Cerebellar nuclear complex (tissue), 1 donor: ENCODE measurements at places on chromosomes 5 and 9.

- no peak for DNase-seq
These were observed 8.9 kb downstream of the SLC9A3 start for GRCh38 chr5:515273-515836.

DNA sequence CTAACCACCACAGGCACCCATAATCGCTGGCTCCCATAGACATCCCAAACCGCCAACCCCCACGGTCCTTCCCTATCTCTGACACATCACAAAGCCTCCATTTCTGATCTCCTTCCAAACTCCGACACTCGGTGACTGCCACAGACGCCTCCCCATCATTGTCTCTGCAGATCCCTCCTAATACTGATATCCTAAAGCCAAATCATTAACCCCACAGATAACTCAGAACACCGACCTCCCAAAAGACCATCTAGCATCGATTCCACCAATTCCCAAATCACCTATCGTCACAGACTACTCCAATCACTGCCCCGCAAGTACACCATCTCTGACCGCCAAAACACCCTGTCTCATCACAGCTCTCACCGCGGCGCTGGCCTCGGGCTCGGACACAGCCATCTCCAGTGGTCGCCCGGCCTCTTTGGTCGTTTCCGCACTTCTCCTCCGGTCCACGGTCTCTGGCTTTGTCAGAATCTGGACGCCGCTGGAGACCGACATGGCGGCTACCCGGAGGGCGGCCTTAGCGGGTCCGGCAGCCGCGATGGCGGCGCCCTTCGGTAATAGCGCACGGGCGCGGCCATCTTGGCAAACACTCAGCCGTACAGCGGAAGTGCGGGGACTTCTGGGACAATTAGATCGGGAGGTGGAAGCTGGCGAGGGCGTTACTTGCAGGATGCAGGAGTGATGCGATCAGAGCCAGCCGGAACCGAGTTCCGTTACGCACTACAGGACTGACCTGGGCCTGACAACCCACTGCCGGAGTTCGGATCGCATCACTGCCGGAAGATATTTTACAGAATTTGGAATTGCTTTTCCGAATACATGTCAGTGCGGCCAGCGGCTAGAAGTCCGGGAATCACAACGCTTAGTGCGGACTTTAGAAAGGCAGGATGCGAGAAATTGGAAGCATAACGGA lies at the start of gene ZFP37:
Gene ZFP37 (minus strand): TSS at position 534 of the 916 bp plus-strand sequence. CDS start 36 bp downstream, at position 498.
- peak; percentile 85 for DNase-seq

GRCh38 chr5:176365351-176366231 lies at the start of gene ARL10:
ARL10 (plus strand) TSS chr5:176365487; CDS start chr5:176365564, 77 bp downstream.
- no peak for DNase-seq

GRCh38 chr5:131756942-131757341 lies 39.9 kb downstream of the FNIP1 start:
- DNase-seq, result no peak

- DNase-seq, result no peak
These were observed 8.6 kb upstream of the LPCAT1 start for GRCh38 chr5:1532384-1532783.

DNA sequence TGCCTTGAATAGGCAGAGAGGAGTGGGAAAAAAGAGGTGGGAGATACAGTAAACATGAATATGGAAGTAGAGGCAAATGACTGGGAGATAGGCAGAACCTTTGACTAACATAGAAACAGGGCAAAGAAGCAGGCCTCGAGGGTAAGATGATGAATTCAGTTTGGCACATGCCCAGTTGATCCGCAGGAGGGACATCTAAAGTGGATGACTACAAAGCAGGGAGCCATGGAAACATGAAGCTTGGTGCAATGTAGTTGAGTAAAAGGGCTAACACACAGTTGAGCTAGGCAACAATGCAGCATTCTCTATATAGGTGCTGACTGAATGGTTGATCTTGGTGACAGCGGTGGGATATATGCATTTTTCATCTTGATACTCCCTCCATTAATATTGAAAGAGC lies 253.8 kb downstream of the DMRT2 start:
- DNase-seq, result no peak

DNA sequence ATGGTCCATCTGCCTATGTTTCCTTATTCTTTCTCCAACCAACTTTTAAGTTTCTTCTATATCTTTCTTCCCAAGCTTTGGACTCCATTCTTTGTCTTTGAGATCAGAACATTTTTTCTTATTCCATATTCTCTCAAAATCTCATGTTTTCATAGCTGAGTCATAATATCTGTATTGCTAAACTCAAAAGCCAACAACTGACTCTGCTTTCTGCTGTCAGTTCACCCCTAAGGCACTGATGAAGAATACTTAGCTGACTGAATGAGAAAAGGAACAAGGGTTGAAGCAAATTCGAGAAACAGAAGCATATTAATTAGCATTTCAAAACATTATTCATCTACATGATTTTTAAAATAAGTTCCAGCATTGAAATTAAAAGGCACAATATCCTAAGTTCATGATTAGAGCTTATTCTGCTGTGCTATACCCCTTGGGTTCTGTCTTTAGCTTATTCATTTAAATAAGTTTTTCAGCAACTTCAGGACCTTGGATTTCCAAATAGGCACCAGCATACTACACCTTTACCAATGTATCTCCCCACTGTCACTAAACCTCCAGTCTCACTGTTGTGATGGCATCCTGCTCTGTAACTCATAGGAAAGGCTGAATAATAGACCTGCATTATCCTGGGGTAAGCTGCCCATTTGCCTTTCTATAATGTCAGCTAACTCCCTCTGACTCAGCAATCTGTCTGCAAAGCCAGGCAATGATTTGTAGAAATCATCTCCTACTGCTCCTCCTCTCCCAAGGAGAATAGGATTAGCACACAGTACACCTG lies 49.9 kb upstream of the C5orf46 start:
- no peak for DNase-seq

DNA sequence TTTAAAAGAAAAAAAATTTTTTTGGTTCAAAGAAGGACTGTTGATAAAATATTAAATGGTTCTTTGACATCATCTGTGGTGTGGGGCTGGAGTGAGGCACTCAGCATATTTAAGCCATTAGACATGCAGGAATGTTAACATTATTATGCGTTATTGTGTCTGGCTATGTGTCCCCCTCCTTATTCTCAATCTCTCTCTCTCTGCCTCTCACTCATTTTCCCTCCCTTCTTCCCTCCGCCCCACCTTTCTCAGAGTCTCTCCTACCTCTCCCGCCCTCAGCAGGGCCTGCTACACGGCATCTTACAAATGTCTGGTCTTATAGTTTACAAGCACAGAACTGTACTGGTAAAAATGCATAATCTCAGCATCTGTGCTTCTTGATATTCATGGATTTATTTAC lies 287.8 kb upstream of the TMEM161B start:
- DNase-seq, result peak; percentile 18

DNA sequence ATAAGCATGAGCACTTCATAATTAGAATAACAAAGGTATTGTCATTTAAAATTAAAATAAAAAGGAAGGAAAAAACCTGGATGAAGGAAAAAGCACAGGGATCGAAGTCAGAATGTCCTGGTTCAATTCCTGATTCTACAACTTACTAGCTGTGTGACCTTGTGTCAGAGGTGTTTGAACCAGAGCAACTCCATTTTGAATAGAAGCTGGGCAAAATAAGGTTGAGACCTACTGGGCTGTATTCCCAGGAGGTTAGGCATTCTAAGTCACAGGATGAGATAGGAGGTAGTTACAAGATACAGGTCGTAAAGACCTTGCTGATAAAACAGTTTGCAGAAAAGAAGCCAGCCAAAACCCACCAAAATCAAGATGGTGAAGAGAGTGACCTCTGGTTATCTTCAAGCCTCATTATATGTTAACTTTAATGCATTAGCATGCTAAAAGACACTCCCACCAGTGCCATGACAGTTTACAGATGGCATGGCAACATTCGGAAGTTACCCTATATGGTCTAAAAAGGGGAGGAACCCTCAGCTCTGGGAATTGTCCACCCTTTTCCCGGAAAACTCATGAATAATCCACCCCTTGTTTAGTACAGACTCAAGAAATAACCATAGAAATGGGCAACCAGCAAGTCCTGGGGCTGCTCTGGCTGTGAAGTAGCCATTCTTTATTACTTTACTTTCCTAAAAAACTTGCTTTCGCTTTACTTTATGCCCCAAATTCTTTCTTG lies 412.7 kb downstream of the PIK3R1 start:
- no peak for DNase-seq

GRCh38 chr9:85290019-85290418 lies 451.7 kb downstream of the AGTPBP1 start:
- no peak for DNase-seq

DNA sequence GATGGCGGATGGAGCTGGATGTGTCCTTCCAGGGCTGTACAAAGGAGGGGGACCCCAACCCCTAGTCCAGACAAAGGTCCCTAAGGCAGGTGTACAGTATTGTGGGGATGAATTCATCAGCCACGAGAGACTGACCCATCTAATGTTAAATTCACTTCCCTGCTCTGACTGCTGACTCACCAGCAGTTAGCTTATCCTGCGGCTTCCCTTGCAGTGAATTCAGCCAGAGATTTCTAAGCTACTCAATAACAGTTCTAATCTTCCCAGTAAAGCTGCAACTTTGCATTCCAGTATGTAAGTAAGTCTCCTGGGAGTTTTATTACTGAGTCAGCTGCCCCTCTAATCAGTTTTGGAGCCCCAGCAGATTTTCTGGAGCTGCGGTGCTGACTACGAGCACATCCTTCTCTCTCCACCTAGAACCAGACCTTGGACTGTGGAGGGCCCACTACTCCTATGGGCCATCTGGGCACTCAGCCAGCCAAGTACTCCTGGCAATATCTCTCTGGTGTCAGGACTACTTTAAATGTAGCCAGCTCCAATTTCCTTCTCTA lies 16.1 kb downstream of the B4GALT1 start:
- no peak for DNase-seq

DNA sequence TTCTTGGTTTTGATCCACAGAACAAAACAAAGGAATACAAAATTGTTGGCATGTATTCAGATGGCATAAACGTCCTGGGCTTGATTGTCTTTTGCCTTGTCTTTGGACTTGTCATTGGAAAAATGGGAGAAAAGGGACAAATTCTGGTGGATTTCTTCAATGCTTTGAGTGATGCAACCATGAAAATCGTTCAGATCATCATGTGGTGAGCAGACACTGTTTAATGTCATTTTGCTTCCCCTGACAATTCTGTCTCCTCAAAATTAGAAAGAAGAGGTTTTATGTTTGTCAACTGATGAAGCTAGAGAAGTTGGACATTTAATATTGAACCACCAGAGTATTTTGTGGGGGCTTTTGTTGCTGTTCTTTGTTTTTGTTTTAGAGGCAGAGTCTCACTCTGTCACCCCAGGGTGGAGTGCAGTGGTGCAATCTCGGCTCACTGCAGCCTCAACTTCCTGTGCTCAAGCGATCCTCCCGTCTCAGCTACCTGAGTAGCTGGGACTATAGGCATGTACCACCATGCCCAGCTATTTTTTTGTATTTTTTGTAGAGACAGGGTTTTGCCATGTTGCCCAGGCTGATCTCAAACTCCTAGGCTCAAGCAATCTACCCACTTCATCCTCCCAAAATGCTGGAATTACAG lies 82.0 kb downstream of the SLC1A1 start:
- DNase-seq, result no peak

- no peak for DNase-seq
These were observed 1.5 kb upstream of the TEX10 start for GRCh38 chr9:100354121-100354800.

GRCh38 chr5:159763562-159763961 lies 152.7 kb upstream of the ADRA1B start:
- no peak for DNase-seq

- DNase-seq, result no peak
These were observed 86.0 kb downstream of the NREP start for GRCh38 chr5:111670826-111671492.

- DNase-seq, result no peak
These were observed at the start of gene WNT8A for GRCh38 chr5:138083702-138084101. WNT8A (plus strand) TSS chr5:138084033; CDS start chr5:138084128, 95 bp downstream.

GRCh38 chr5:6545036-6545693 lies 87.7 kb downstream of the NSUN2 start:
- DNase-seq, result no peak

- no peak for DNase-seq
These were observed 367.5 kb upstream of the ACTBL2 start for GRCh38 chr5:57850109-57850508.

DNA sequence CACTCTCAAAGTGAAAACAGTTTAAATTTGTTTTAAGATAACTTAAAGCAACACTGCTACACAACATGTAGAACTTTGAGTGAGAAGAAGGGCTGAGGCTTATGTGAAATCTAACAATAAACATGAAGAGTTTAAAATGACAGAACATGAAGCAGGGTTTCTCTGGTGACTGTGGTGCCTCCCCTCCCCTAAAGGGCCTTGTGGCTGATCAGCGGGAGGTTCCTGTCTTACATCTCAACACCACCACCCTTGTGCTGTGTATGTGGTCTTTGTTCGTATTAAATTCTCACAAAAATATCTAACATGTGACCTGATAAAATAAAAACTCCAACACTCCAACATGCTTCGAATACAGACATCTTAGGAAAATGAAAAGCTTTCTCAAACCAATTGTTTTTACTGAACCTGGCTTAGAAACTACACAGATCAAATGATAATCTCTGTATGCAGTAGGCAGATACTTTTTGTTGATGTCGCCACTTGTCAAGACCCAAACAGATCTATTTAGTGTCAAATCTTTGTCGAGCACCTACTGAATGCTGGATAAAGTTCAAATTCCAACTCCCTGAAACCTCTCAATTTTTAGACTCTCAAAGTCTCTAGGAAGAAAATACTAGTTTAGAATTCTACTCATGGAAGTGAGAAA lies 9.9 kb upstream of the IQGAP2 start:
- DNase-seq, result no peak

DNA sequence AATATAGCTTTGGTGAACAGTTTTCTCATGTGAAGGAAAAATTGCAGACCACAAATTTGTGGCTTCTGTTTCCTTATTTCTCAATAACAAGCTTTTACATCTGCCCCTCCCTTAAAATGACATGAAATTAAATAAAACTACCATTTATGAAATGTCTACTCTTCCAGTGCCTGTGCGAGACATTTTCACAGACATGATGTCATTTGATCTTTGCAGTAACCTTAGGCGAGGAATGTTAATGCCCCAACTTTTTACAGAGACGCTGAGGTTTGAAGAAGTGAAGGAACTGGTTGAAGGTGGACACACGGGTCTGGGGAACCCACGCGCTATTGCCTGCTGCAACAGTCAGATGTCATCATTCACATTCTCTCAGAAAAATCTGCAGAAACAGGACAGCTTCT lies 61.5 kb downstream of the OSTF1 start:
- no peak for DNase-seq

GRCh38 chr5:54093861-54094260 lies 216.5 kb downstream of the ARL15 start:
- no peak for DNase-seq

GRCh38 chr5:6525910-6526309 lies 77.3 kb downstream of the UBE2QL1 start:
- no peak for DNase-seq

DNA sequence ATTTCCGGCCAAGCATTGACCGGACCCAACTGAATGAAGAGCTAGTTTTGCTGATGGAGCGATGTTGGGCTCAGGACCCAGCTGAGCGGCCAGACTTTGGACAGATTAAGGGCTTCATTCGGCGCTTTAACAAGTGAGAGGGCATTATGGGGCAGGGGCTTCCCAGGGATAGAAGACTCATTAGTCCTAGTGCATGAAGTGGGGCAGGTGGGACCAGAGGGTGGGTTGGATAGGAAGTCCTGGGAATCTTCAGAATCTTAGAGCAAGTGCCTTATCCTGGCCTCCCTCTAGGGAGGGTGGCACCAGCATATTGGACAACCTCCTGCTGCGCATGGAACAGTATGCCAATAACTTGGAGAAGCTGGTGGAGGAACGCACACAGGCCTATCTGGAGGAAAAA lies 6.0 kb downstream of the SPAG8 start:
- no peak for DNase-seq

GRCh38 chr5:133360693-133361472 lies 251.5 kb downstream of the FSTL4 start:
- DNase-seq, result no peak

GRCh38 chr5:39665328-39665727 lies 240.5 kb upstream of the DAB2 start:
- DNase-seq, result no peak
